ENCODE measurements at places on chromosomes 3 and 15. TPM values are rescaled to one million over a fixed set of nuclear protein-coding genes. Genes with fewer than 3 reads are reported as not detected.
A peak's percentile ranks its signal among the peaks of the same experiment; 100 is the strongest.

GRCh38 chr3:79085171-79085570 lies 682.6 kb downstream of the ROBO1 start:
- no peak for DNase-seq

GRCh38 chr15:99125061-99125891 lies 20.4 kb downstream of the SYNM start:
- no peak for DNase-seq

DNA sequence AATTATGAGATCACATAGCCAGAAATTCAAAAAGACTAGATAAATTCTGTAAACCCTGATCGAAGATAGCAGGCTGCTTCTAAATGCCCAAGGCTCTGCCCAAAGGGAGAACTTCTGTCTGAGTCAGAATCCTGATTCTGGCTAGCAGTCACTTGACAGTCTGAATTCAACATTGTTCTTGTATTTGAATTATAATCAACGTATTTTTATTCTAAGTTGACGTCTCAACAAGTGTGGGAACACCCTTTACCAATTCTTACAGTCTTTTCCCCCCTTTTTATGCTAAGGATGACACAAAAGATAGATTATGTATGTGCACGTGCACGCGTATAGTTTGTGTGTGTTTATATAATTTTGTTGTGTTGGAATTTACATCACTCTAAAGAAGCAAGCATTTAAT lies 552.8 kb downstream of the NAALADL2 start:
- DNase-seq: no peak

DNA sequence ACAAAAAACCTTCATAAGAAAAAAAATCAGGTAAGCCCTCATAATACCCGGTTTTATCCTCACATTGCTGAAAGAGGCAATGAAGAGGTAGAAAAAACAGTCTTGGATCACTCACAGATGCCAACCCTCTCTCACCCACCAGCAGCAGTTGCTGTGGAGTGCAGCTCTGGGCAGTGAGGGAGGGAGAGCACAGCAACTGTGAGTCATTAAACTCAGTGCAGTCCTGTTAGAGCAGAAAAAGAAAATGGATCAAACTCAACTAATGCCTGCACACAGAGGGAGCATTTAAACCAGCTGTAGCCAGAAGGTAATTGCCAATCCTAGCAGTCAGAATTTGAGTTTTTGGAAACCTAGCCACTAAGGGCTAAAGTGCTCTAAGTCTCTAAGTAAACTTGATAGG lies 1050.6 kb upstream of the ALCAM start:
- DNase-seq: no peak

The MYH15 gene
- 0.58 TPM for total RNA-seq

The PRICKLE2 gene
- 34.0 TPM for total RNA-seq

GRCh38 chr3:39191773-39192172 lies 622 bp downstream of the XIRP1 start:
- no peak for DNase-seq

- DNase-seq: no peak
Measured at GRCh38 chr15:94287794-94288246, 56.5 kb downstream of the MCTP2 start.

DNA sequence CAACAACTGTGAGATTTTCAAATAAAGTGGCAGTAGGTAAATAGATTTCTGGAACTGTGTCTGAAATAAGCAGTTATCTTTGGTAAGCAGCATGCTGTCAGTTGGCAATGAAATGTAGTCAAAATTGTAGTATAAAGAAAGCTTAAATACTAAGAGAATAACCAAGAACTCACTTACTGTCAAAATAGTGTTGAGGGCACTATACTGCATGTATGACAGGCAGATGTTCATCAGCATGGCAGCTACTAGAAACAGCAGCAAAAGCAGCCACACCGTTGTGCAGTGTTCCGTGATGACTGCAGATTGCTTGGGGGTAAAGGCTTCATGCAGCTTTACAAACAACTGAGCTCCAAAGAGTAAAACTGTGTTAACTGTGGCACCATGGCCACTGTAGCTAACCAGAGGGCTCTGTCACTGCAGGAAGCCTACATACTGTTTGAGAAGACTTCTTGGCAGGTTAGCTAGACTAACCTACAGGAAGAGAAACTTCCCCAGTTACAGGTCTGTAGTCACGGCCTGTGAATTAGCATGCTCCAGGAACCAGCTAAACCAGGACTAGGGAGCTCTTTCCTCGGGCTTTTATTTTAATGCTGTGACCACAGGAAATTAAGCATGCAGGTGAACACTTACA lies 459.7 kb downstream of the TBL1XR1 start:
- no peak for DNase-seq

DNA sequence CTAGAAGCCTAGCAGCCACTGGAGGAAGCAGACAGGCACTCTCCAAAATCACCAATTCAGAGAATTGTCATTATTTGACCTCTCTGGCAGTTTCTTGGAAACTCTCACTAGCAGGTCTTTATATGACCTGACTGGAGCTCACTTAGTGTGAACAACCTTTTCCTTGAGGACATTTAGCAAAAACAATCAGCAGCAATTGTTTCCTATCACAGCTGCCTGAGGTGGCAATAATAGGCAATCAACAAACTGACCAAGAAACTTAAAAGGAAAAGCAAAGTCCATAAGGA lies 162.4 kb upstream of the STT3B start:
- no peak for DNase-seq

The MPI gene
- 38.2 TPM for total RNA-seq

DNA sequence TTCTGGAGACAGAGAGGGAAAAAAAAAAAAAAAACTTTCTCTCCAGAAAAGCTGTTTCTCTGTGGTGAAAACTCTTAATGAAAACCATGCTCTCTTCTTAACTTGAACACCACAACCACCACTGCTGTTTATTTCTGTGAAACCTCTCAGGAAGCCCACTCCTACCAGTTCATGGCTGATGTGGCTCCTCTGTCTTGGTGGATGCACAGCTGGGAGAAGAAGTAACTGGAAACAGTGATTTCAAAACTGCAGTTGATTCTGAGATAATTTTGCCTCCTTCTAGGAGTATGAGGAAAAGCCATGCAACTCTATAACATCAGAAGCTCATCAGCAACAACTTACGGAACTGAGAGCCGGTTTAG lies 40.2 kb upstream of the PYGO1 start:
- no peak for DNase-seq

GRCh38 chr15:57477736-57478522 lies 101.6 kb downstream of the CGNL1 start:
- no peak for DNase-seq

- no peak for DNase-seq
Measured at GRCh38 chr15:67828969-67829646, 3.8 kb downstream of the SKOR1 start.

DNA sequence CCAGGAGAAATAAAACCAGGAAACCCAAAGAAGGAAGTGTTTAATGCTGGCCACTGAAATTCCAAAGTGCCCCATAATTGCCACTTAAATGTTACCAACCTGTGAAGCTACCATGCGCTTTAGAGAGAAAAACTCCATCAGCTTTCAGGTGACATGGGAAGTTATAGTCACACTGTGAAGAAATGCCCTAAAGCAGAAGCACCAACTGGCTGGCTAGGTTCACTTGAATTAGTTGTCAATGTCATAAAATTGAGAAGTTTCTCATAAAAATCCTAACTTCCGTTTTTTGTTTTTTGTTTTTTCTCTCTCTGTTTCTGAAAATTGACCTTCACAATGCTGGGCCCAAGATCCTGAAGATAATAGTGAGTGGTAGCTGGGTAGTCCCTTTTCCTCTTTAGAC lies 167.9 kb upstream of the CTNNB1 start:
- DNase-seq: no peak

The MASP1 gene
- total RNA-seq: 6.3 TPM

GRCh38 chr3:9736831-9737230 lies 5.3 kb downstream of the BRPF1 start:
- DNase-seq: no peak

GRCh38 chr3:150235799-150236198 lies 172.3 kb upstream of the TSC22D2 start:
- no peak for DNase-seq

- DNase-seq: no peak
Measured at GRCh38 chr3:183349421-183350157, 78.8 kb downstream of the MCF2L2 start.

The AMOTL2 gene
- 158 TPM for total RNA-seq

GRCh38 chr15:51971032-51971374 lies 575 bp downstream of the LEO1 start:
- DNase-seq: no peak

The SAMD7 gene
- not detected for total RNA-seq

GRCh38 chr3:78728406-78729145 lies 1039.2 kb downstream of the ROBO1 start:
- peak; percentile 67 for DNase-seq

GRCh38 chr15:69275933-69276560 lies 22.7 kb upstream of the PAQR5 start:
- DNase-seq: no peak

The MESD gene
- total RNA-seq: 35.3 TPM

The BTLA gene
- 0.45 TPM for total RNA-seq

GRCh38 chr3:153595186-153595815 lies 433.3 kb downstream of the RAP2B start:
- DNase-seq: no peak

DNA sequence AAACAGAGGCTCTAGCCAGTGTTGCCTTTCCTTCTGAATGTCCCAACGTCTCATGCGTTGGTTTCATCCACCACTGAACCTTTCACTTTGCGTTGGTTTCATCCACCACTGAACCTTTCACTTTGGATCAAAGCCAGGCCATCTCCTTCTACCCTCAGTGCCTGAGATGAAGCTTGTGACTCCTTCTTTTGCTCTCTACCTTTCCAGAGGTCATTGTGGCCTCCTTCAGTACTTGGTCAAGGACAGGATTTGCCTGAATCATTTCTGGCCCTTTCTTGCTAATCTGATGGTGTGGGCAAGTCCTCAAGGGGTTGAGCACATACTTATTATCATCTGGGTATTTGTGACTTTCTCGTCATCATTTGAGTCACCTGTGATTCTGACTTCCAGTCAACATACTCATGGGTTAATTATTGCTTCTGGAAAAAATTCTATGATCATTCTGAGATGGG lies 50.0 kb downstream of the SELENOT start:
- DNase-seq: no peak

DNA sequence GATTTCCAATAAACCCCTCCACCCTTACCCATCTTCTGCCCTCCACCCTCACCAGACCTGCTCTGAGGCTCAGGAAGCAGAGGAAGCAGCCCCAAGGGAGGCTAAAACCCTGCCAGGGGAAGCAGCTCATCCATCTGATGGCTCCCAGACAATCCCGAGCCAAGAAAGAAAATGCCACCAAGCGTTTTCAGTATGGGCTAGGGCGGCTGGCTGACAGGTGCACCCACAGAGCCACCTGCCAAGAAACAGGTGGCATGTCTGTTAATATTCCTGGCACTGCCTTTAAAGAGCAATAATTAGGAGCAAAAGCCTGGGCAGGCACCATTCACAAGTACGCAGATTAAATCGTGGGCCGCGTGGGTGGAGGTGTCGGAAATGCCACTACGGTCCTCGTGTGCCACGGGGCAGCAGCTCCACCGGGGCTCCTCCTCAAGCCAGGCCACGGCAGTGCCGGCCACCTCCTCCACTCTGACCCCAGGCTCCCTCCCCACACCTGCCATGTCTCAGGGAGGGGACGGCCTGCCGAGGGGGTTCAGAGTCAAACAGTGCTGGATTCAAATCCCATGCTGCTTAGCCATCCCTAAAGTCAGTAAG lies 23.9 kb upstream of the GRIP2 start:
- no peak for DNase-seq

The PLA2G4E gene
- total RNA-seq: not detected

DNA sequence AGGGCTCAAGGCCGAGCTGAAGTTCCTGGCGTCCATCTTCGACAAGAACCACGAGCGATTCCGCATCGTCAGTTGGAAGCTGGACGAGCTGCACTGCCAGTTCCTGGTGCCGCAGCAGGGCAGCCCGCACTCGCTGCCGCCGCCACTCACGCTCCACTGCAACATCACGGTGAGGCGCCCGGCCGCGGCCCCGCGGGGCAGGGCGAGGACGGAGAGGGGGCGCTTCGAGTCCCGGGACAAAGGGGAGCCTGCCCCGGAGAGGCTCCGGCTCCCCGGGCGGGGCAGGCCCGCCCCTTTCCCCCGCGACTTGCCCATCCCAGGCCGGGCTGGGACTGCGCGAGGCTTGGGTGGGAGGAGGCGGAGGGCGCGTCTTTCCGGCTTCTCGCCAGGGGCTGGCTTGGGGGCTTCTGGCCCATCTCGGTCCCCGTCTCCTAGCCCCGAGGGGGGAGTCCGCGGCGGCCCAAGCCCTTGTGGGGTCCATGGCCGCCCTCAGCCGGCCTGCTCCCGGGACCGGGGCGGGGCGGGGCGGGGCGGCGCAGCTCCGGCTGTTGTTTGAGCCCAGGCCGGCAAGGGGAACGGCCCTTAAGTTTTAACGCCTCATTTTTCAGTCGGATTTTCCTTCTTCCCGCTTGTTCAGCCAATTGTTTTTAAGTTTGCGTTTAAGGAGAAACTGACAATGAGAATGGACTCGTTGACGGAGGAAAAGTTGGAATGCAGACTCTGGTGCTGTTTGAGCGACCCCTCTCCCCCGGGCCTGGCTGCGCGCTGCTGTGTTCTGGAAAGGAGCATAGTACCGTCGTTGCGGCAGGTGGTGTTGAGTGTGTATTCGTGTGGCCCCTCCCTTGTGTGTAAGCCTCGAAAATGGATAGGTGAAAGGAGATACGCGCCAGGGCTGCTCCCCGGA lies 683 bp downstream of the UBE2Q2 start:
- DNase-seq: peak; percentile 80

The MAGEL2 gene
- 0.45 TPM for total RNA-seq

DNA sequence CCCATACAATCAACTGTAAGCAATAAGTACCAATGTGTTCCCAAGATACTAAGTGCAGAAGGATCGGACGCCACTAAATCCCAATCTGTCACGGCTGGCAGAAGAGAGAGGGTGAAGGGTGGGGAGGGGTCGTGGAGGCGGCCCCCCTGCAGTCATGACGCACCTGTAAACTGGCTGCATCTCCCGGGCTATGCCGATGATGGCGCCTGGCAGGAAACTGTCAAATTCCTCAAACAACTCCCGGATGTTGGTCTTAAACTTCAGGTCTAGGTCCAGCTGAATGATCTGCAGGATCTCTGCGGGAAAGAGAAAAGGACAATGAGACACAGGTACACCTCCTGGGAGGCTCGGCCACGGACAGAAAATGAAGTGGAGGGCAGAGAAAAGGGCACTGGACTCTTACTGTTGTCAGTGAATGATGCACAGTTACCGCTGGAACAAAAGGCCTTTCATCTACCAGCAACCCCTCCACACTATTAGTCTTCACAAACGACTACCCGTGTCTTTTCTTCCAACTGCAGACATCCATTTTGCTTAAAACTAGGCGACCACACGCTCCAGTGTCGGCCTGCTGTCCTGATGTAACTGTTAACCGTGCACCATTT lies 114.6 kb downstream of the XXYLT1 start:
- DNase-seq: no peak

The WWTR1 gene
- total RNA-seq: 143 TPM

DNA sequence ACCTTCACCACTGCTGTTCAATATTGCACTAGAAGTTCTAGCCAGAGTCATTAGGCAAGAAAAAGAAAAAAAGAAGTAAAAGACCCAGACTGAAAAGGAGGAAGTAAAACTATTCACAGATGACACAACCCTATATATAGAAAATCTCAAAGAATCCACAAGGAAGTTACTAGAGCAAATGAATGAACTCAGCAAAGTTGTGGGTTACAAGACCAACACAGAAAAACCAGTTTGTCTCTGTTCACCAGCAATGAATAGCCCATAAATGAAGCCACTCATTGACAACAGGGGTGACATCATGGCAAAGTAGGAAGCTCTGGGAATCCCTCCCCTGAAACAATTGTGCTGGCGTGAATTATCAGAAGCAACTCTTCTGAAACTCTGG lies 4.6 kb downstream of the CFAP100 start:
- DNase-seq: no peak

- DNase-seq: no peak
Measured at GRCh38 chr15:75109021-75109735, 85.8 kb downstream of the PPCDC start.

- no peak for DNase-seq
Measured at GRCh38 chr3:150635526-150635925, 32.4 kb downstream of the SELENOT start.

All from sciatic nerve (tissue), 2 donors.